ENCODE measurements at places on chromosomes 11 and 22.

- DNase-seq = no peak
Observed at GRCh38 chr11:44618561-44619425, 53.3 kb downstream of the CD82 start.

DNA sequence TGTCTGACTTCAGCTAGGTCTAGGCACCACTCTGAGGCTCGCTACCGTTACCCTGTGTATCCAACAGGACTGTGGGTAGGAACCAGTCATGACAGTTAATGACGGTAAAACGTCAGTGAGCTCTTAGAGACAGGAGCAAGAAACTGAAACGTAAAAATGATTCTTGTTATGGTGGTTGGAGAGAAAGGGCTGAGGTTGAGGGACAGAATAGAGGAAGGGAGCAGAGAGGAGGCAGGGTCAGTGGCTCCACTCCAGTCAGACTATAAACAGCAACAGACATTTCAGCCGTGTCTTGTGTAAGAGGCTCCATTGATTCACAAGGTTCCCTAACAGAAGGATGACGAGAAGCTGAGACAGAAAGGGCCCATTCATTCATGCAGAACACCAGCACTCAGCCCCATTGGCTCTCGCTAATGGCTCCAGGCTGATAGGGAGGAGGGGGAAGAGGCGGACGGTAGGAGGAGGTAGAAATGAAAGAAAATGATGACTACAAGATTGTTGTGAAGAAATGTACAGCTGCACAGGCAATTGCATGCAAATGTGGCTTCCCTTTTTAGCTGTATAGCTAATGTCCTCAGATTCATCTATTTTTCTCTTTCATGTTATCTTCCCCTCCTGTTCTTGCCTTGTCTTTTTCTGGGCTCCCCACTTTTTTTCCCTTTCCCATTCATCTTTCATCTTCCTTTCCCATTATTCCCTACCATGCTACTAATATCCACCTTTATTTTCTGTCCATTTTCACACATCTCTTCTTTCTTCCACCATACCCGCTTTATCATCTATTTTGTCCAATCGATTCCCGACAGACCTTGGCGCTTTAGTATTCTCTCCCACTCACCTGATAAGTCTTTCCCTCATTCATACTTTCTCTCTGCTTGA lies 34.3 kb downstream of the ETS1 start:
- no peak for DNase-seq

DNA sequence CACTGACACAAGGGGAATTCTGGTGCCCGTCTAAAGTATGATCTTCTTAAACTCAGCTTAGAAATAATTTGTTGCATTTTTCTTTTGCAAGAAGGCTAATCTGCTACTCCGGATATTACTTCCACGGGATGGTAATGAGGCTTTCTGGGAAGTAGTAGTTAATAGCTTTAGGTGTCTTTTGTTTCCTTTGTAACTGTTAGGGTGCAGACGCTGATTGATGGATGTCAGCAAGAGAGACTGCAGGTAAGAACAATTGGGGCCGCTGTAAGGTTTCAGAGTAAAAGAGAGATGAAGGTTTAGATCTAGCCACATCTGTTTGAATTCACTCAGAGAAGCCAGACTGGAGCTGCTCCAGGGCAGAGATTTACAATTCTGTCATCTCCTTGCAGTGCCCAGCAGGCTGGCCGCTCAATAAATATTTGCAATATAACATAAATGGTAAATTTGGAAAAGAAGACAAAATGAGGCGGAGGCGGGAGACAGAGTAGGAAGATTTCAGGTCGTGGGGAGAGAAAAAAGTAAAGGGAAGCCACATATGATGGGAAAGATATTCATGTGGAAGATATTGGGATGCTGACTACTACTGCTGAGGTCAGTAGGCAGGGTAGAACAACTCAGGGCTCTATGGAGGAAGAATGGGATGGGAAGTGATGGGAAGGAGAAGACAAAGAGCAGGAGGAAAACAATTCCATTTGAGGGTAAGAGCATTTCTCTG lies 320.5 kb downstream of the AASDHPPT start:
- no peak for DNase-seq

DNA sequence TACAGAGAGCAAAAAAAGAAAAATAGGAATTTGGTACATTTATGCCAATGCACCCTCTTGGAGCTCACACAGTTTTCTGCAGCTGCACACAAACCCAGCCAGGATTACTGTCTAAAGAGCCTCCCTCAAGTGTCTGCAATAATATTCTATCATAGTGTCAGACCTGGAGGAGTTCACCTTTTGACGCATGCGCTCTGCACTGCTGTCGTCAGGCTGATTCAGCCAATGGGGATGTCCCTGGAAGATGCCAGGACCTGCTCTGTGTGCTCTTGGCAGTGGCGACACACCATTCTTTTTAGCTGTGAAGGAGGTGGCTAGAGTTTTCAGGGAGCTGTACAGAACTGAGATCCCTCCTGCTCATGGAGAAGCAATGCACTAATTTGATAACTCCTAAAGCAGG lies 249.0 kb upstream of the KIRREL3 start:
- DNase-seq = no peak

DNA sequence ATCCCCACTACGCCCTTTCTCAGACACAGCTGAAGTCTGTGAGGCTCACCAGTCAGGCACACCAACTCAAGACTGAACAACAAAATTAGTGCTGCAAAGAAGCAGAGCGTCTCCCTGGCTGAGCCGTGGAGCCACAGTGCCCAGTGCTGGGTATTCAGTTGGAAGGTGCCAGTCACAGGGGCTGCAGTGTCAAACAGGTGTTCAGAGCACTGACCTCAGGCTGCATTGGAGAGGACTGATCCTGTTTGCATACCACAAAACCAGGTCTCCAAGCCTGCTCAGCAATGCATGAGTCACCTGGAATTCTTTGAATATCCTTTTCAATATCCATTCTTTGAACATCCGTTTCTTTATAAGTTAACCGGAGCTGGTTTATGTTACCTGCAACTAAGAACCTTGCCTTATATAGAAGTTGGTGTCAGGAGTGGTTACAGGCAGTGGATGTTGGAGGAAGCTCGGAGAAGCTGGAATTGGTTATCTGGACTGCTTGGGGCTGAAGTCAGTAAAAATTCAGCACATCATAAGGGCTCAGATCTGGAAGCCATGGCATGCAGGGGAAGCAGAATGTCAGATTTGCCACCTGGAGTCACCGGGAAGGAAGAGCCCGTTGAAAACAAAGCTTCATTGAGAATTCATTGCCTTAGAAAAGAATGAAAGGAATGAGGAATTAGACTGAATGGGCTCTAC lies 30.3 kb downstream of the PDGFB start:
- DNase-seq = no peak

DNA sequence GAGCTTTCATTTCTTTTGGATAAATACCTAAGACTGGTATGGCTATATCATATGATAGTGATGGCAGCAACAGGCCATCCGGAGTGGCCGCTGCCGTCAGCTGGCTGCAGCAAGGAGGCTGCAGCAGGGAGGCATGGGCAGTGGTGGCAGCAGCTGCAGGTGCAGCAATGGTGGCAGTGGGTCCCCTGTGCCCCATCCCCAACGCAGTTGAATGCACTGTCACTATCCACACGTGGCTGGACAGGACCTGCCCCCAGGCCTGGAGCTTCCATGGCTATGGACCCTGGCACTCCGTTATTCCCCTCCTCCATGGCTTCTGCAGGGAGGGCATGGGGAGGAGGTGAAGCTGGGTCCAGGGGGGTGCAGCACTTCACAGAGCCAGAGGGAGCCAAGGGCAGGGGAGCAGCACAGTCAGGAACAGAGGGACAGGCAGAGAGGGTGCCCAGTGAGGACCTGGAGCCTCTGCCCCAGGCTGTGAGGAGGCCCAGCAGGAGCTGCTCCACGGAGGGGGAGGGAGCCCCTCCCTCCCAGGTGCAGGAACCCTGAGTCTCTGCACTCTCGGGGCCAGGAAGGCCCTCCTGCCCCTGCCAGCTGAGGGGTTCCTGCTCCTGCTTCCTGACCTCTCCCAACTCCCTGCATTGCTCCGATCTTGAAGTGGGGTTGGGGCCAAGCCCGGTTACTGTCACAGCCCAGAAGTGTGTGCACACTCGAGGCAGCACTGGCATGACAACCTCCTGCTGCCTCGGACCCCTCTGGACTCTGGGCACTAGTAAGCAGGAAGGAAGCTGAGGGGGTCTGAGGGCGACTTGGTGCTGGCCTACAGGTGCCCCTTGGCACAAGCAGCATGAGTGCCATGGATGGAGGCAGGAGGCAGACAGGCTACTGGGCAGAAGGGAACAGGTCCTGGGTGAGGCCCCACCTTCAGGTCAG lies 466.3 kb downstream of the GUCY1A2 start:
- no peak for DNase-seq

DNA sequence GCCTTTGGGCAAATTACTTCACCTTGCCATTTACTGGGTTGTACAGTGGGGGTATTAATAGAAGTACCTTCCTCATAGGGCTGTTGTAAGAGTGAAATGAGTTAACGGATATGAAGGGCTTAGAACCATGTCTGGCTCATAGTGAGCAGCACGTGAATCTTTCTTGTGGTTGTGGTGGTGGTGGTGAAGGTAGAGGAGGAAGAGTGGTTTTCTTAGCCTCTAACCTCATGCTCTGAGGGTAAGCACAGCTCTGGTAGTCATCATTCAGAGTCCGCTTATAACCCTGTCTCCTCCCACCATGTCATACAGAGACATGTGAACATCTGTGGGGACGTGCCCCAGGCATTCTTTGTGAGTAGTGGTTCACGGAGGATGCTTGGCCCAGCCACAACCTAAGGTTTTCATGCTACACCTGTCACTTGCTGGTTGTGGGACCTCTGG lies 43.6 kb downstream of the TEAD1 start:
- no peak for DNase-seq

- DNase-seq = no peak
Observed at GRCh38 chr11:36333468-36333867, 37.4 kb downstream of the PRR5L start.

GRCh38 chr22:32775957-32776356 lies 25.5 kb upstream of the TIMP3 start:
- no peak for DNase-seq

GRCh38 chr11:109249597-109249996 lies 172.4 kb upstream of the C11orf87 start:
- DNase-seq = no peak

- DNase-seq = no peak
Observed at GRCh38 chr11:14973621-14974514, 1.7 kb upstream of the CALCA start.

GRCh38 chr11:87454241-87454640 lies 416.5 kb downstream of the TMEM135 start:
- no peak for DNase-seq

DNA sequence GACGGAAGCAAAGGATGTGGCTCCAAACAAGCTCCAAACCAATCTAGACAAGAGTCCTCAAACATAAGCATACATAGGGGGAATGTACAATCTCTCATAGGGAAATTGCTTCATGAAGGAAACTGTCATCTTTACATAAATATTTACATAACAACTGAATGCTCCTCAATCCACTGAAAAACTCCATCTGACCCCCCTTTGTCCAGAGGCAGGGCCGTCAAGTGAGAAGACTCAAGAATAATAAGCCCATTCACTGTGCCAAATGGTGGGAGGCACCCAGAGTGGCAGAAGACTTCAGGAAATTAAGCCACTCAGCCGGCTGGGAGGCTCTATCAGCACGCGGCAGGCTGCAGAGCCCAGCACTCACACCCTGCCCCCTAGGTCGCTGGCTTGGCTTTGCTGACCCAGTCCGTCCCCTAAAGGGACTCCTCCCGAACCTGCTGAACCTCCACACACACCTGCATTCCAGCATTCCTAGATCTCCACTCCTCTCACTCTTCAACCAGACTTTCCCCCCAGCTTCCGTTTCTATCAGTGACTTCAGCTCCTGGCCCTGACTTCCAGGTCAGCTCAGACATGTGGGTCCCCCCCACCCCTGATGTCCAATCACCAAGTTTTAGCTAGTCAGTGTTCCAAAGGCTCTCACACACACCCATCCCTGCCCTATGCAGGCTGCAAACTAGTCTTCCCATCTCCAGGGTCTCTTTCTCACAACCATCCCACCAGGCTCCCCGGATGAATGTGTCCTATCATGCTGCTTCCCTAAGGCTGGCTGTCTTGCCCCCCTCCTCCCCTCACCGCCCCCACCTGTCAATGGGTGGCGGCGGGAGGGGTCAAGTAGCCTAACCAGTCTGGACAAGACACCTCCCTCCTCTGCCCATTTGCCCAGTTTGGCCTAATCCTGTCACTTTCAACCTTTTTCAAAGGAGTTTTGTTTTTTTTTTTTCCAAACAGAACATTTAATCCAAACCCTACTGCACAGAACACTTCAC lies 11.3 kb downstream of the VPS37C start:
- DNase-seq = no peak

DNA sequence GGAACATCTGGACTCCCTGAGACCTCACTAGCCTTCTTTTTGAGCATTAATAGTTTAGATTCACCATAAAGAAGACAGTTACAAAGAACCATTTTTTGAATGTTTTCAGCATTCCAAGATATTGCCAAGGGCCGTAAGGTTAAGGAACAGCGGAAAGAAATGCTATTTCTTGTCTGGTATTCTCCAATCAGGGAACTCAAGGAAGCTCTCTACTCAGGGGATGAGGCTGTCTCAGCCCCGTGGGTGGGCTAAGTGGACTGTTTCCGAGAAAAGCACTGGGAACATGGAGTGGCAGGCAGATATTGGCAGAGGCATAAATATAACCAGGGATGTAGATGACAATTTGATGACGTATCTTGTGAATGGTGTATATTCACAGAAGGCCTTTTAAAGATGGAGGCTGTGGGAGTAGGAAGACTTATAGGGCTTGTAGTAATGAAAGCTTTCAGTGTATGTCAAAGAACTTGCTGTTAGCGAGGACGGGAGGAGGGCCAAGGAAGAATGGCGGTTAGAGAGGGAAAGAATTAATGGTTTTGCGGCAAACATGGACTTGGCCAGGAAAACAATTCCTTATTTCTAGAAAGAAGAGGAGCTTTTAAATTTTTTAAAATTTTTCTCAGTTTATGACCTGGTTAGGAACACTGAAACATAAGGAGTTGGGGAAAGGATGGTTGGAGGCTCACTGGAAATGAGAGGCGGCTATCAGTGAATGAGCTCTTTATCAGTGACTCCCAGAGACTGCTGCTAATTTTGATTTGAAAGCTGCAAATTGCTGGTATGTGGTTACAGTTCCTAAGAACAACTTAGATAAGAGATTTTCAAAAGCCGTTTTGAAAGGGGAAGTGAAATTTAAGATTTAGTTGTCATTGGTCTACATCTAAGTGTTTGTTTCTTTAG lies 64.6 kb downstream of the ST3GAL4 start:
- no peak for DNase-seq

GRCh38 chr22:40463017-40463631 lies 92.7 kb downstream of the SGSM3 start:
- DNase-seq = no peak

GRCh38 chr22:27561286-27561904 lies 240.2 kb downstream of the MN1 start:
- no peak for DNase-seq

Data from NCI-H1436 treated with DMSO at 0.1 percent for 48 hours (cell line).